ENCODE measurements at places on chromosomes 4 and X. TPM values are rescaled to one million over a fixed set of nuclear protein-coding genes. Genes with fewer than 3 reads are reported as not detected.

- DNase-seq, result no peak
Measured at GRCh38 chr4:211033-211511, 86.8 kb downstream of the ZNF718 start.

- peak; percentile 66 for DNase-seq
Measured at GRCh38 chr4:151325111-151325948, at the start of gene SH3D19. SH3D19 (minus strand) TSS chr4:151325605; CDS start chr4:151325352, 253 bp downstream.

DNA sequence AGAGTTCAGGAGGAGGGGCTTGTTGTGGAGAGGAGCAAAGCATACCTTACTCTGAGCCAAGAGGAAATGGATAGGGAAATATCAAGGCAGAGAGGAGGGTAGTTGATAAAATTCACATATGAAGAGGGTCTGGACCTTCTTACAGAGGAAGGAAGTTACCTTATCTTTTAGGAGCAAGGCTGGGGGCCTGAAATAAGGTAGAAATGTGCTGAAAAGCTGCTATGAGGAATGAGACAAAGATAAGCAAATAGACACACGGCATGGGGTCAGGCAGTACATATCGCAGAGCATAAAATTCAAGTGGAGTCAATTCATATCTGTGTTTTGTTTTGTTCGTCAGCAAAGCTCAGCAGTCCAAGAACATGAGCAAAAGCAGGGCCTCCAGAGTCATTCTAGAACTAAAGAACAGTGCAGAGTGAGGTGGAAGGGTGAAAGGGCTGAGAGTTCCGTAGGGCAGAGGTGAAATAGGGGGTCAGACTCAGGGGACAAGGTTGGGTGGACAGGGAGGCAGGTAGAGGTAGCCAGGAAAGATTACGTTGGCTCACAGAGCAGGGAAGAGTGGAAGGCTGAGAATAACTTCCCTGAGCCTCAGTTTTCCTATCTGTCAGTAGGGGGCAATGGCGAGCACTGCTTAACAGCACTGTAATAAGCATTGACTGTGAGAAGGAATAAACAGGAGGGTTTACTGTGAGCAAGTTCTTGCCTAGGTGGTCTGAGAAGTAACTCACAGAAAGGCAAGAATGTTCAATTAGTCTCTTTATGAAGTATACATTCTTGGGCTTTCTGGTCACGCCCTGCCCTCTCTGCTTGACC lies 9.2 kb downstream of the VSIG4 start:
- peak; percentile 48 for DNase-seq

PABPC4L gene
- total RNA-seq, result 2.2 TPM

DNA sequence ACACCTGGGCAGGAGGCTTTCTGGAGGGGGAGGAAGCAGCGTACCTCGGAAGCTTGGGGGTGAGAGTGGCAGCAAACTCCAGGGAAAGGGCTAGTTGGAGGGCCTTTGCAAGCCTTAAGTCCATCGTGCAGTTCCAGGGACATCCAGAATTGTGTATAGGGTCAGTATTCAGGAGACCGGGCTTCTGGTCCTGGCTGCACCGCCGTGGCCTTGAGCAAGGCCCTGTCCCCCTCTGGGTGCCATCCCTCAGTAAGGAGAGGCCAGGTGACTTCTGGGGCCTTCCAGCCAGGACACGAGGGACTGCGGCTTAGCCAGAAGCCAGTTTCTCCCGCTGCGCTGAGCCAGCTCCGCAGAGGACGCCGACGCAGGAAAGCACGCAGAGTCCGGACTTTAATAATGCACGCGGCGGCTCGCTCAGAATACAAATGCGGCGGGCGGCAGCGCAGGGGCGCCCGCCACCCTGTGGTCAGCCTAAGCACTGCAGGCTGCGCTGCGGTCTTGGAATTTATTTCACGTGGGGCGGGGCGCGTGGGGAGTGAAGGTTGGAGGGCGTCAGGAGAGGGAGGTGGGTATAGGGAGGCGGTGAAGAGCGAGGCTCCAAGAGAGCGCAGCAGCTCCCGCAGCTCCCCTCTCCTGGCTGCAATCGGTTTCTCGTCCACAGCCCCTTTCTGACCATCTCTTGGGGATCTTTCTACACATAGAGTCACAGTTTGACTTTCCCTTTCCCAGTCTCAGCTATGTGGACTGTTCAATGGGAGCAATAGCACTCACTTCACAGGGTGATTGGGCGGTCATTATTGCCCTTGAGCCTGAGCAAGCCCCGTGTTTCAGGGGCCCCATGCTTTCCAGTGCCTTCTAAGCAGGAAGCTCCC lies 94.1 kb upstream of the GPR50 start:
- peak; percentile 43 for DNase-seq

DNA sequence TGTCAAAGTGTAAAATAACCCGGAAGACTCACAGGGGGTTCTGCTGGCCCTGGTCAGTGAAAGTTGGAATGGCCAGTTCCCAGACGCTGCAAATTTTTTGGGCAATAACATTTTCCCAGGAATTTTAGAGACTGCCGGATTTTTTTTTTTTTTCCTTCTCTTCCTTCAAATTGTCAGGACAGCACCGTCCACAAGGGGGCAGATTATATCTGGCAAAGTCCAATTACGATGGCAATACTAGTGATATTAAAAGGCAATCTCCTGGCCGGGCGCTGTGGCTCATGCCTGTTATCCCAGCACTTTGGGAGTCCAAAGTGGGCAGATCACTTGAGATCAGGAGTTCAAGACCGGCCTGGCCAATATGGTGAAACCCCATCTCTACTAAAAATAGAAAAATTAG lies 20.5 kb downstream of the SLC25A5 start:
- peak; percentile 71 for DNase-seq

ZFP92 gene
- 0.08 TPM for total RNA-seq

- peak; percentile 58 for DNase-seq
Measured at GRCh38 chrX:149495573-149496071, 9.5 kb downstream of the IDS start.

DNA sequence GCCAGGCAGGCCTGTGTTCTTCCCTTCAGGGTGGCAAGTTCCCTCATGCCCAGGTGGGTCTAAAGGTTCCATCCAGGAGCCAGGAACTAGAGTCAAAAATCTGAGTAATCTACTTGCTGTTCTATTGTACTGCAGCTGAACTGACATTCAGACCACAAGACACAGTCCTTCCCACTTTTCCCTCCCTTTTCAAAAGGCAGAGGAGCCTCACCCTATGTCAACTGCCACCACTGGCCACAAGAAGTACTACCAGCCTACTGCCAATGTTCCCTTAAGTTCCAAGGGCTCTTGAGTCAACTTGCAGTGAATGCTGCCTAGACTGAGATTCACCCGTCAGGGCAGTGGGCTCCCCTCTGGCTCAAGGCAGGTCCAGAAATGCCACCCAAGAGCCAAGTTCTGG lies 133.5 kb downstream of the FAM47B start:
- no peak for DNase-seq

- no peak for DNase-seq
Measured at GRCh38 chrX:72584163-72584562, 11.5 kb upstream of the HDAC8 start.

Measured in fibroblast of the aortic adventitia (primary cell).